Coronary artery (tissue), 2 donors: ENCODE measurements at places on chromosomes 7 and 10.

GRCh38 chr7:108132551-108133265, 2.5 kb upstream of the LAMB4 start:
- DNase-seq, result no peak

GRCh38 chr10:118255355-118255754, 86.8 kb downstream of the FAM204A start:
- DNase-seq, result no peak

- no peak for DNase-seq
Observed at GRCh38 chr10:14153570-14154055, 177.1 kb downstream of the FRMD4A start.

DNA sequence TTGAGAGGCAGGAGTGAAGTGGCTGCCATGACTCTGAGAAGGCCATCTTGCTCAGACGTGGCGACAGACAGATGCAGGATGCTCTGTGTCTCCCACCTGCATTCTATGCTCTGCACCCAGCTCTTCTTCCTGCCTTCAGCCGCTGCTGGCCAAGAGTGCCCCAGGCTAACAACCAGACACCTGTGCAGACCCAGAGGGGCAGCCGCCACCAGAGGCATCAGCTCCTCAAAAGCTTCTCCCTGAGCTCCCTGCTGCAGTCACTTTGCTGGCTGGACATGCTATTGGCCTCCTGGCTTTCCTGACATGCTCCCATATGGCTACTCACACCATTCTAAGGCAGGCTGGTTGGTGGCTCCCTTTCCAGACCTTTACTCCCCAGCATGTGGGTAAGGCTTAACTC, 70.6 kb upstream of the GRB10 start:
- DNase-seq, result no peak

DNA sequence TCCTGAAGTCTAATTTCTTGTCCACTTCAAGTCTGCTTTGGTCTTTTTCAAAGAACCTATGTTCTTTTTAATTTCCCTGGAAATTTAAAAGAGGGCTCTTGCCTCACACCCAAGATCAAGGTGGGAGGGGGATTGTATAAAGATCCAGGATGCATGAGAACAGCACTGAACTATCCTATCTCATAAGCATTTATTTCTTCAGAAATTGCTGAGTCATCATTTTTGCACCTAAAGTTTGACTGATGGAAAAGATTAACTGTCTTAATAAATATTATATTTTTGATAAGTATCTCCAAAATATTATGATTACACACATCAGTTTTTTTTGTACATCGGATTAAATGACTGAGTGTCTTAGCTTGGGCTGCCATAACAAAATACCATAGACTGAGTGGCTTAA, 90.5 kb downstream of the RPS24 start:
- DNase-seq, result no peak

DNA sequence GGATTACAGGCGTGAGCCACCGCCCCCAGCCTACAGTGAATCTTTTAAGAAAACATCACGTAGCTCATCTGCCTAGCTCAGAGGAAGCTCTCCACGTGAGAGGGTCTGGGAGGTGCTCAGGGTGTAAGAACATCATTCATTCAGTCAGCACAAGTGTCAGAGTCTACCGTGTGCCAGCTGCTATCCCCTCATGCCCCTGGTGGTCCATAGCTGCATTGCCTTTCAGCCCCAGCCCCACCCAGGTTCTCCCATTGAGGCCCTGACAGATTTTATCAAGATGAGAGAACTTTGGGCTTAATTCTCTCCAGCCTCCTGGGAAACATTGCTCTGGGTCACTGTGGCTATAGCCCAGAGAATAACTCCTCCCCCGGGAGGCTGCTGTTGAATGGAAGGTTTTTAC, 45.1 kb downstream of the ZNF503 start:
- peak; percentile 5 for DNase-seq

- DNase-seq, result no peak
Observed at GRCh38 chr7:46754140-46754720, 827.7 kb downstream of the TNS3 start.

GRCh38 chr10:117253908-117254307, 13.0 kb downstream of the SLC18A2 start:
- no peak for DNase-seq

DNA sequence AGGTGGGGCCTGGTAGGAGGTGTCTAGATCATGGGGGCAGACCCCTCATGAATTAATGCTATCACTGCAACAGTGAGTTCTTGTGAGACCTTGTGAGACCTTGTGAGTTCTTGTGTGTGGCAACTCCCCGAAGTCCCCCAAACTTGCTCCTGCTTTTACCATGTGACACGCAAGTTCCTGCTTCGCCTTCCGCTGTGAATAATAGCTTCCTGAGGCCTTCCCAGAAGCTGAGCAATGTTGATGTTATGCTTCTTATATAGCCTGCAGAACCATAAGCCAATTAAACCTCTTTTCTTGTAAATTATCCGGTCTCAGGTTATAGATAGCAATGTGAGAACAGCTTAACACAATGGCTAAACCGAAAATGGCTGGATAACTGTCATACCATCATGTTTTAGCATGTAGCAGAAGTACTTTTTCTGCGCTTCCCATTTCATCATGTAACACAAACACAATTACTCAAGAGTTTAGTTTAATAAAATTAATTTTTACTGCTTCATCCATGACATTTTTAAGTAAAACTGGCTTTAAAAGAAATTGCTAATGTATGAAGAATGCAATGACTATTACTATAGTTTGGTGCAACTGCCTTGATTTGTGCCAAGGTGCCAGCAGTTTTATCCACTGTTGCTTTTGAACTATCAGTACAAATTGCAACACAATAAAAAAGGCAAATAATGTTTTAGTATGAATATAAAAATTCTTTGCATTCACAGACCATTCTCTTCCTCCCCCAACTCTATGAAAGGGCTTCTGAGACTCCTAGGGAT, 87.7 kb upstream of the TMEM168 start:
- DNase-seq, result no peak

- DNase-seq, result no peak
Observed at GRCh38 chr10:905503-905902, 26.0 kb downstream of the LARP4B start.

DNA sequence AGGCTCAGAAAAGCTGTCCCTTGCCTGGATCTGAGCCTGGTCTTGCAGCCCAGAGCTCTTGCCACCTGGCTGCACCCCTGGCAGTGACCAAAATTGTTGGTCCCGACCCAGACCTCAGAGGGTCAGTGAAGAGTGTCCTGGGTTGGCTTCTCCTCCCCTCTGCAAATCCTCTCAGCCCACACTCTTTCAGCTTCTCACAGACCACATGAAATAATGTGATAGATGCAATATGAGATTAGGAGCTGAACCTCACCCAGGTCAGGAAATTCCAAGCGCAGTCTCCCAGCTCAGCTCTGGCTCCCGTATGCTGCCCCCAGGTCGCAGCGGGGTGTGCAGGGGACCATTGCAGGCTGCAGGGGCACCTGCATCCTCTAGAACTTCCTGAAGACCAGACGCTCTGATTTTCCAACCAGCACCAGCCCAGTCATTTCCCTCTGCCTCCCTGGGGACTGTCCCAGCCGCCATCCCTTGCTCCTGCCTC, 19.6 kb upstream of the RET start:
- no peak for DNase-seq

- no peak for DNase-seq
Observed at GRCh38 chr10:3595736-3596135, 189.3 kb downstream of the KLF6 start.

GRCh38 chr10:61503051-61503450, 49.9 kb upstream of the TMEM26 start:
- no peak for DNase-seq

- no peak for DNase-seq
Observed at GRCh38 chr10:46541017-46541661, 15.3 kb downstream of the GPRIN2 start.

- peak; percentile 68 for DNase-seq
Observed at GRCh38 chr10:44933451-44934321, 22.5 kb downstream of the TMEM72 start.

DNA sequence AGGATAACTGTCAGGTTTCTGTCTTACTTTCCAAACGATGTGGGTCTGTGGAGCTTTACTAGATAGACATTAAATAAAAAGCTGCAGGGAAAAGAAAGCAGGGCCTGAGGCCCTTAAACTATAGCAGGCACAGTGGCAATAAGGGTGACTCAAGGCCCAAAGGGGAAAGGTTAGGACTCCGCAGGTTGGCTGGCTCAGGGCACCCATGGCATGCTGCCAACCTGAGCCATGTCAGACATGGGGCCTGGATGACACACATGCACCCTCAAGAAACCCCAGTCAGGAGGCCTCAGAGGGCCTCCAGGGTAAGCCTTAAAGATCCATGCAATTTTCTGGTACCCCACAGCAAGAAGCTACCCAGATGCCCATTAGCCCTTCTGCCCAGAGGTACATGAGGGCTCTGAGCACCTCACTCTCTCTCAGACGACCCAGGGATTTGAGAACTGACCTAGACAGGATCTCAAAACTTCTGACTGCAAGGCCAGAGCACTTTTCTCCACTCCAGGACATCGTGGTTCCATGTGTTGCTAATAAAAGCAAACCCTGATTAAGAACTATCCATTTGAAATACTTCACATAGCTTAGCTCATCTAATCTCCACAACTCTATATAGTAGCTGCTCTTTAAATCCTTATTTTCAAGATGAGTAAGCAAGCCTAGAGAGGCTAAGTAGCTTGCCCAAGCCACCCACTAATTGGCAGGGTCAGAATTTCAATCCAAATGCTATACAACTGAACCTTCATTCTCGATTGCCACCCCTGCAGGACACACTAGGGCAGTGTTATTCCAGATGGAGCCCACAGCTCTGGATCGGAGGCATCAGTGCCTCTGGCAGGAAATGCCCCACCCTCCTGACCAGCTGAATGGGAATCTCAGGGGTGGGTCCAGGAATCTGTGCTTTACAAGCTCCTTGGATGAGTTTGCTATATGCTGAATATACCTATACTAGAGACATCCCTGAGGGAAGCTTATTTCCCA, 132.5 kb upstream of the EFCAB10 start:
- no peak for DNase-seq

DNA sequence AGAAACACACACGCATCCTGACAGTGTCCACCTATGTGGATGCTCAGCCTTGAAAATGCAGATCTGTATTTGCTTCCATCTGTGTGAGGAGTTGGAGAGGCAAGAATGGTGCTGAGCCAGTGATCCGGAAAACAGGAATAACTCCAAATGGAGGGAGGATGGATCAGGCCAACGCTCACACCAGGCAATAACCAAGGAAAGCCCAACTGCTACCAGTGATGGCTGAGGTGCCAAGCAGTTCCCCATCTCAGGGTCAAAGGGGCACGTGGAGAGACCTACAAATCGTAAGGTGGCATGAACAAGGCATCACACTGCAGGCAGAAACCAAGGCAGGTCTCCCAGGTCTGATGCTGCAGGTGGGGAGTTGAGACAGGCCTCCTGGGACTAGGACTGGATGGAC, 153.6 kb downstream of the ADAM12 start:
- no peak for DNase-seq

- no peak for DNase-seq
Observed at GRCh38 chr7:109663806-109664205, 1094.1 kb downstream of the DNAJB9 start.

- DNase-seq, result no peak
Observed at GRCh38 chr7:44920119-44920518, 34.8 kb upstream of the PURB start.

GRCh38 chr10:70381471-70382421, 679 bp downstream of the LRRC20 start:
- no peak for DNase-seq

- peak; percentile 12 for DNase-seq
Observed at GRCh38 chr7:64655811-64656210, 10.1 kb upstream of the ZNF107 start.

- DNase-seq, result no peak
Observed at GRCh38 chr7:93920496-93921182, 896 bp upstream of the GNG11 start.

- no peak for DNase-seq
Observed at GRCh38 chr7:138748666-138749065, 47.5 kb upstream of the SVOPL start.

DNA sequence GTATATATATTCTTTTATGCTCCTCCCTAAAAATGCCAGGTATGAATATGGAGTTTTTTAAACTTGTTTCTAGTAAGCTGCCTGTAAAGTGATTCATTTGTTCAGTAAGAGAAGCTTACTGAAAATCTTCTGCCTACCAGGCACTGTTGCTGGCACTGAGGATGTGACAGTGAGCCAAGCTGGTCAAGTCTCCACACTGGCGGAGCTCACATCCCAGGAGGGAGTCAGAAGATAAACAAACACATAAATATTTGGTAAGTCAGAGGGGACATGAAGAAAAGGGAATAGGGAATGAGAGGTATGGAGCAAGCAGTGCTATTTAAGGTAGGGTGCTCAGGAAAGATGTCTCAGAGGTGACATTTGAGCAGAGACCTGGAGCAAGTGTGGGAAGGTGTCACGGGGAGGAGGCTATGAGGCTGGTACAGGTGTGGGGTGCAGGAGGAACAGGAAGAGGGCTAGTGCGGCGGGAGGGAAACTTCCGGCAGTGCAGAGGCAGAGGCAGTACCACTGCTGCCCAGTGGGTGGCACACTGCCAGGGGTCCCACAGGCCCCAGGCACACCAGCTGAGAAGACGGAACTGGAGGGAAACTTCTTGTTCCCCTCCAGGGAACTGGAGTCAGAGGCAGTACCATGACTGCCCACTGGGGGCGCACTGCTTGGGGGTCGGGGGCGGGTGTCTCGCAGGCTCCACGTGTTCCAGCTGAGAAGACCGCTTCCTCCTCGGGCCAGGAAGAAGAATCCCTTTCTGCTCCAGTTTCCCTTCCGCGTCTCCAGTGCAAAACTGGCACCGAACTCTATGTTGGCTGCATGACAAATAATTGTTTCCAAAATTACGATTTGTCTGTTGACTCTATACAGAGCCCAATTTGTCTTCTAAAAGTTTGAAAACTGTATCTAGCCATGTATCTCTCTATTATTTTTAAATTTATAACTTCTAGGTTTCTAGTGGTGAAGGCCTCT, 161.0 kb downstream of the TEX36 start:
- no peak for DNase-seq

DNA sequence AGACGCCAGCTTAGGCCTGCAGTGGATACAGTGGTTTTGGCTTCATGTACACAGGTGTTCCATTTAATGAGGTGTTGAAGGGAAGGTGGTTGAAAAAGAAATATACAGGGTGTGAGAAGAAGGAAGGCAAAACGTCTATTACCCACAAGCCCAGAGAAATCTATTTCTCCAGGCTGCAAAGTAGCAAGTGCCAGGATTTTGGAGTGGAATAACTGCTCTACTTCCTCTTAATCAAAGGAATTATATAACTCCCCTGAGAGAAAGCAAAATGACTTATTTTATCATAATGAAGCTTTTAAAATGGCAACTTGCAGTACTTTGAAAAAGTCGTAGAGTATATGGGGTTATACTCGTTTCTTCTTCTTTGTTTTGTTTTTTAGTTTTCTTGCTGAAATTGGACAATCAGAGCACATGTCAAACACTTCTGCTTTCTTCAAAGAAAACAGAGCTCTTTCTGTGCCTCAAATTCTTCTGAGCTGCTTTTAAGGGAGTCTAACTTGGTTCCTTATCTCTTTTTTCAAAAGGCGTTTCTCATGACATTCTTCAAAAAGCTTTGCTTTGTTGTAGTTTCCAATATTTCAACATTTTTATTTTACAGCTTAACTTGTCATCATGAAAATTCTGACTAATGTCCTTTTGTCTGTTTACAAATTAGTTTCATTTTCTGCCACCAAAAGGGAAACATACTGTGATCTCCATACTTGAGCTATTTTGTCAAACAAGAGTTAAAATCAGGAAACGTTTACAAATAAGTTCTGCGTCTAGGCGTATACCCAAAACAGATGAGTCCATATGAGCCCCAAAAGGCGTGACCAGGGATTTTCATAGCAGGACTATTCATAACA, 289.7 kb downstream of the FRMD4A start:
- no peak for DNase-seq

GRCh38 chr10:16470747-16471146, 33.9 kb downstream of the PTER start:
- DNase-seq, result no peak
